ENCODE measurements at places on chromosomes 7 and 10.
A peak's percentile ranks its signal among the peaks of the same experiment; 100 is the strongest.

DNA sequence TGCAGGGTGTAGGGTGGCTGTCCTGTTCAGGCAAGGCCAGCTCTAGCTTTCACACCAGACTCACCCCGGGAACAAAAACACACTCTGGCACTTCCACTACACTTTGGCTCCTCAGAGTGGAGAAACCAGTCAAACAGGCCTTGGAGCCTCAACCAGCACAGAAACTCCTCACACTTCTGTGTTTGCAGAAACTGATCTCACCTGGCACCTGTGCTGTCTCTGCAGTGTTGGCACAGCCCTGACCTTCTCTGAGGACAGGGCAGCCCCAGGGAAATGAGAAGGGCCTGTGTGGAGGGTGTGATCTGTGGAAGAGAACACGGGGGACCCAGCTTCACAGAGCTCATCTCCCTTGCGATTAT, 4.1 kb upstream of the CALML5 start:
- no peak for DNase-seq

DNA sequence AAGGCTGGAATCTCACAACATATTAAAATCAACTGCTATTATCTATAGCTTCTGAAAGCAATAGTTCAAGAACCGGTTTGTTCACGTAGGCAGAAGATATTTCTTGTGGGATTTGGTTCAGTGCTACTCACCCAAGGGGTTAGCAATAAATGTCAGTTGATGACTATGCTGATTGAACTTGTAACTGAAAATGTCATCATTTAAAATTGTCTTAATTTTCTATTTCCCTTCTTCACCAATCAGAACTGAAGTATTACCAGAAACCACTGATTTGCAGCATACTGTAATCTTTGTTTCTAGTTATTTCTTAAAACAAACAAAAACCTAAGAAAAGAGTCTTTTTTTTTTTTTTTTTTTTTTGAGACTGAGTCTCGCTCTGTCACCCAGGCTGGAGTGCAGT, 46.1 kb downstream of the CPEB3 start:
- no peak for DNase-seq

DNA sequence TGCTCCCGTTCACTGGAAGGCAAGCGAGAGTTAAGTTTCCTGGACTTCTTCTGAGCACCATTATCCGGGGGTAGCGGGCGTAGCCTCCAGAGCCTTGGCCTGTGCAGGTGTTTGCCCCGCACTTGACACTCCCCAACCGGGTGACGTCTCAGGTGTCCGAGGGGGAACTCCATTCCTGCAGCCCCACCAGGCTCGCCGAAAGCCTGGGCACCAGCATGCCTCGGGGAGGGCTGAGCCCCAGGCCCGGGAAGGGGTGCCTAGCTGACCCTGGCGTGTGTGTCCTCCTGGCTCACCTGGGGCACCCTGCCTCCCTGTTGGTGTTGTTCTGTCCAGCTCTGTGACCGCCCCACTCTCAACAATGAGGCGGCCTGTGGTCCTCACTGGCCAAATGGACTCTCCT, 109.4 kb upstream of the GPR26 start:
- no peak for DNase-seq

DNA sequence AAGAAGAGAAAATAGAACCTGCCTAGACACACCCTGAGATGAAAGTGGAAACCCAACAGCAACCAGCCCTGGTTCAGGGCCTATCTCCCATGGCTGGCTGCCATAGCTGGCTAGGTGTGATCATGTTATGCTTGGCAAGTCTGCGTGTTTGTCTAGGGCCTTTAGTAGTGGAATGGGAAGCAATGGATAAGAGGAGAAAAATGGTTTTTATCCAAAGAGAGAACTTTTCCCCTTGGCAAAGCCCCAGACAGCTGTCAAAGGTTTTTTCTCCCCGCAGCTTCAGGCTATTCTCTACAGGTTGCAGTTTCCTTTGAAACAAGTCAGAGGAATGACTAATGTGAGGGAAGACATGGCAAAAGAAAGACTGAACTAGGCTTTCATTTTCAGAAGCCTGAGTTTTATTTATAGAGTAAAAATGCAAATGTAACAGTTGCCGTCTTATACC, 161.5 kb downstream of the SEMA3D start:
- DNase-seq, result no peak

GRCh38 chr7:100130608-100131453, 4.1 kb downstream of the MBLAC1 start:
- DNase-seq, result peak; percentile 96

GRCh38 chr7:411677-412312, 107.9 kb downstream of the PDGFA start:
- peak; percentile 3 for DNase-seq

GRCh38 chr7:108170251-108170650, 40.1 kb upstream of the LAMB4 start:
- DNase-seq, result no peak

- DNase-seq, result no peak
Observed at GRCh38 chr7:128014811-128015210, 16.4 kb downstream of the LRRC4 start.

DNA sequence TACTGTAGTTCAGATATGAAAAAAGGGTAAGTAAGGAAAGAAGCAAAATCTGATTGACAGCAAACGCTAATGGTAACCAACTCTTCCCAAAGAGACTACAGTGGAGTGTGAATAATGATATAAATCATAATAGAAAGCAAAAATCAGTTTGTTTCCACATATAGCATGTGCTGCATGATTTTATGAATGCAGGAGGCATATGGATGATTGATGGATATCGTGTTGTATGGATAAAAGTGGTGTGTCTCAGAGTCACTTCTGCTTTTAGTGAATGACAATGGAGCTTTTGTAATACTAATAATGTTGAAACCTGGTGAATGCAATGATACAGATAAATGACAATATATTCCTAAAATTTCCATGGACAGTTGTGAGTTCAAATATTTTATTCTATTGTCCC, 36.6 kb upstream of the PALS2 start:
- no peak for DNase-seq

- DNase-seq, result peak; percentile 75
Observed at GRCh38 chr7:14836571-14837189, 65.9 kb downstream of the DGKB start.

- peak; percentile 20 for DNase-seq
Observed at GRCh38 chr7:964401-965231, 10.1 kb upstream of the ADAP1 start.

DNA sequence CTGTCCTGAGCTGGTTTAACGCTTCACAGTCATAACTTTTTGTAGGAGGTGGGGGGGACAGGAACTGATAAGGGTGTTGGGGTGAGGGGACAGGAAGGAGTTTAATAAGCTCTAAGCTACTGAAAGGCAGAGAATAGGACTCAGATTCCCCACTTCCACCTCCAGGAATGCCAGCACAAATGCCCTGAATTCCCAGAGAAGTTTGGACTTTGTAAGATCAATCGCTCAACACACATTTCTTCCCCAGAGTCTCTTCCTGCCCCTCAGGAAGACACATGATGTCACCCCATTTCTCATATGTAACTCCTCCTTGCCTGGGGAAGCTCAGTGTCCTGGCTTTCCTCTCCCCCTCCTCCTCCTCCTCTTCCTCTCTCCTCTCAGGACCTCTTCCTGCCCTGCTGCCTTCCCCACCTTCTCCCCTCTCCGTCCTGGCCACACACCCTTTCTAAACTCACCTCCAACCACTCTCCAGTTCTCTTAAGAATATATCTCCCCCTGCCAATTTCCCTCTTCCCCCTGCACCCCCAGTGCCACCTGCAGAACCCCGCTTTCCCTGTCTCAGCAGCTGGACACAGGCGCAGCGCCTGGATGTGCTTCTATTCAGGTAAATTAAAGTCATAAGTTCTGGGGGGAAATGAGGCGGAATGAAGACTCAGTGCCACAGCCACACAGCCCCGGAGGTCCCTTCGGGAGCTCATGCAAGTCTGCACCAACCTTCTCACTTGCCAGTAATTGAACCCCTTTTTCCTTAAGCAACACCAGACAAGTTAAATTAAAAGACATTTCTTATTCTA, 5.3 kb upstream of the LOXL4 start:
- DNase-seq, result no peak

DNA sequence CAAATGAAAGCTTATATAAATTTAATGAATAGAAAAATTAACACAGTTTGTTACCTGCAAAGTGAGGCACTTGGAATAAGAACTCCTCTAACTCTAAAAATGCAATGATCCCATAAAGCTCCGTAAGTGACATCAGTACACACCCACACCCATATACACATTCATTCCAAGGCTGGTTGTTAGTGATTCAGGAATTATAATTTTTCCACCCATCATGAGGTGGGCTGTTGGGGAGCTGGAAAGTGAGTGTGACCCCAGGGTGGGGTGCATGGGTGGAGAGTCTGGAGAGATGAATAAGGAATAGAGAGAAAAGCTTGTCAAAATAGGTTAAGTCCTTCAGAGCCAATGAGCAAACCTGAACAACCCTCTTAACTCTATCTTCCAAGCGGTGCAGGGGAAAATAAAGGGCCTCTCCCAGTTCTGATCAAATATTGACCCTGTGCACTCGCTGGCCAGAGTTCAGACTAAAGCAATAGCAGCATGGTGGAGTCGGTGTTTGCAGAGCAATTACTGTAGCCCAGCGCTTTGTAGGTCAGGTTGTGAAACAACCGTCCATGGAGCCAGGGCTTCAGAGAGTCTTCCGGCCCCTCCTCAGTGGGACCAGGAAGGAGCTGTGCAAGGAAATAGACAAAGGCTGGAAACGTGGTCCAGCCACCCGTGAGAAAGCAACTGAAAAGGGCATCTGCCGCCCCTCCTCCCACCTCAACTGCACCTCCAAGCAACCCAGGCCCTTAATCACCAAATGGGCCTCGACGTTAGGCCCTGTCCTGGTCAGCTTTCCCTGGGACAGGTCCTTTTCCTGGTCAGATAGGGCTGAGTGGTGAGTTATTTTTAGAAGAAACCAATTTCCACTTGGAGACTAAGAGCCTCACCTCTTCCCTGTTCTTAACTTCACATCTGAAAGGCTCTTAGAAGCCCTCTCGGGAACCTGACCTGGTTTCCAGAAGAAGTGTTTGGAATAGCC, 61.2 kb downstream of the SH3PXD2A start:
- no peak for DNase-seq

DNA sequence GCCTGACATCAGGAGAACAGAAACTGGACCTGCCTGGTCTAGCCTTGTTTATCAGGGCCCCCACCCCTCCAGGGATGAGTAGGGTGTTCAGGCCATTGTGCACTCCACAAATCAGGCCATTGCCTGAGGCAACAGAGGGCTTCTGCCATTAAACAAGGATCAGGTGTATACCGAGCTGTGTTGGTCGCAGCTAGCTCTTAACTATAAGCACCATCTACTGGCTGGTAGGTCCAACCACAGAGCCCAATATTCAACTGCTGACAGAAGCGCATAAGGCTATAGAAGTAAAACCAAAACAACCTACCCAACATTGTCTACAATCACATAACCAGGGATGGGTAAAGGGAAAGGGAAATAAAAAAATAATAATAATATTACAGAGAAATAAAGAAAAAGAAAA, 451.7 kb upstream of the TEX47 start:
- DNase-seq, result peak; percentile 10

DNA sequence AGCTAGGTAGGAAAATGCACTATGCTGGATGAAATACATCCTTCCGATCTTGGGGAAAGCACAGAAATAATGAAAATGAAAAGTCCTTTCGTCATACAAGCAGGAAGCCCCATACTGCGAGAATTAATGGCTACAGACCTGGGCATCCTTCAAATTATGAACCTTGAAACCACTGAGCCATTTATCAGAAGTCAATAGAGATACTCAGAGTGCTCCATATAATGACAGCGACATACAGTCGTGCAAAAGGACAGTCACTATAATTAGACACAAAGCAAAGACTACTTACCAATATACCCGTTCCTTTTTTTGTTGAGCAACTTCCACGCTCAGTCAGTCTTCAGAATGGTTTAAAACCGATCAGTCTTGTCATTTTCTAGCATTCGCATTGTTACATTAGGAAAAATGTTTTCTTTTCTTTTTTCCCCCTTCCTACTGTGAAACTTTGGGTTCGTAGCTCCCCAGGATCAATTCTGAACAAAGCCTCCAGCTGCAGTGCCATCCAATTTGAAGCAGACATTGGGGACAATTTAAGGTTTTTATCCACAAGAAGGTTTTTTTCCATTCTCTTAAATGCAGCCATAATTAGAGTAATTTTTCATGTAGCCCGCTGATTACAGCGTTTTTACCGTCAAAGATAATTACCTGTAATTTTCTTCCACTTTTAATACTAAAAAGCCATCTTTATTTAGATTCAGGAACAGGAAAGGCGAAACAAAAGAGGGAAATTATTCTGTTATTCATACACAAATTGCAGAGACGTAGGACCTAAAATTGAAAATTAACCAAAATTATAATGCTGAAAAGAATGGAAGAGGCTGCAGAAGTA, 6.4 kb downstream of the DLX6 start:
- no peak for DNase-seq

DNA sequence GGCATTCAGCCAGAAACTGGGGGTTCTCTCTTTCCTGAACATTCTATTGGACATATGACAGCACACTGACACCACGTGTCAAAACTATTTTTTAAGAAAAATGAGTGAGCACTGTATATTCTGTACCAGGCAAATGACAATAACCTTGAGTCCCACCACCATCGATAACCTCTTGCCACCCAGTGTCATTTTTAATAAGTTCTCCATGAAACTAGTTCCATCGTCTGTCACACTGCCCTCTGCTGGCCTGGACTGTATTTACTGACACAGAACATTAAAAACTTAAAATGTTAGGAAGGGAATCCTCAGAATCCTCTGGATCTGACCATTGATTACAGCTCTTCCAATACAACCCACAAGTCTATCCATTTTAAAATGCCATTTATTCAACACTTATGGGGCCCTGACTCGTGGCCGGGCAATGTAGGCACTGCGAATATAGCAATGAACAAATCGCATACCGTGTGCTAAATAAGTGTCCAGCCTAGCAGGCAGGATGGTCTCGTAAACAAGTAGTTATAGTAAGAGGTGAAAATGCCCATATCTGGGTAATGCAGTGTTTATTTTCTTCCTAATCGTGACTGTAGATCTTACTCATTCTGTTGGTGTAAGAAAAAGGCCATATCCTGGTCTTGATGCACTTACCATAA, 35.9 kb upstream of the CACNB2 start:
- DNase-seq, result peak; percentile 59

- DNase-seq, result no peak
Observed at GRCh38 chr10:107032700-107033401, 131.7 kb downstream of the SORCS1 start.

DNA sequence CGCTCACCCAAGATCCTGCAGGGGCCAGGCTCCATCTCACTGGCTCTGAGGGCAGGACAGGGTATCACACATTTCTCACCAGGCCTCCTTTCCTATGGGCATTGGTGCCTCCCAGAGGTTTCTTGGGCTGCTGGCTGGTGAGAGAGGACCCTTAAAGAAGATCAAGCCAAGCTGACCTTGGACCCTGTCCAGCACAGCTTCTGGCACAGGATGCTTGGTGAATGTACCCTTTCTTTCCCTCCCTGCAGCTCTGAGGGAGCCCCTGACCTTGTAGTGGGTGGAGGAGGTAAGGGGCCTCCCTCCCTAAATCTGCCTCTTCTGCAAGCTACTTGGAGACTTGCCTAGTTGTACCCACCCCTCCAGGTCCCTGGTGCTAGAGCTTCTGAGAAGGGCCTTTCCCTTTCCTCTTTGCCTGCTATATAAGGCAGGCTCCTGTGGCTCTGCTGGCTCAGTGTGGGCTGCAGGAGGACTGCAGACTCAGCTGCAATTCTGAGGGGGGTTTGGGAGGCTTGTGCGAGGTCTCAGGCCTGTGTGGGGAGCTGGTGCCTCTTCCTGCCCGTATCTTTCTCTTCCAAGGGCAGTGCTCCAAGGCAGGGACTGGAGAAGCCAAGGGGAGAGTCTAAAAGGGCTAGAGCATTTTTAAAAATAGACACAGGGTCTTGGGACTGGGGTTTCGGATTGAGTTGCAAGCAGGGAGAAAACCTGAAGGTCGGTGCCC, 11.7 kb upstream of the TRIM8 start:
- no peak for DNase-seq

GRCh38 chr7:69596723-69597277, 1.5 kb upstream of the AUTS2 start:
- DNase-seq, result no peak

- no peak for DNase-seq
Observed at GRCh38 chr10:15461353-15462108, 90.4 kb upstream of the FAM171A1 start.
